ENCODE measurements at places on chromosomes 2 and 18.

- DNase-seq = peak; percentile 95
These were observed 1523.7 kb upstream of the ACVR2A start for GRCh38 chr2:146321175-146321574.

DNA sequence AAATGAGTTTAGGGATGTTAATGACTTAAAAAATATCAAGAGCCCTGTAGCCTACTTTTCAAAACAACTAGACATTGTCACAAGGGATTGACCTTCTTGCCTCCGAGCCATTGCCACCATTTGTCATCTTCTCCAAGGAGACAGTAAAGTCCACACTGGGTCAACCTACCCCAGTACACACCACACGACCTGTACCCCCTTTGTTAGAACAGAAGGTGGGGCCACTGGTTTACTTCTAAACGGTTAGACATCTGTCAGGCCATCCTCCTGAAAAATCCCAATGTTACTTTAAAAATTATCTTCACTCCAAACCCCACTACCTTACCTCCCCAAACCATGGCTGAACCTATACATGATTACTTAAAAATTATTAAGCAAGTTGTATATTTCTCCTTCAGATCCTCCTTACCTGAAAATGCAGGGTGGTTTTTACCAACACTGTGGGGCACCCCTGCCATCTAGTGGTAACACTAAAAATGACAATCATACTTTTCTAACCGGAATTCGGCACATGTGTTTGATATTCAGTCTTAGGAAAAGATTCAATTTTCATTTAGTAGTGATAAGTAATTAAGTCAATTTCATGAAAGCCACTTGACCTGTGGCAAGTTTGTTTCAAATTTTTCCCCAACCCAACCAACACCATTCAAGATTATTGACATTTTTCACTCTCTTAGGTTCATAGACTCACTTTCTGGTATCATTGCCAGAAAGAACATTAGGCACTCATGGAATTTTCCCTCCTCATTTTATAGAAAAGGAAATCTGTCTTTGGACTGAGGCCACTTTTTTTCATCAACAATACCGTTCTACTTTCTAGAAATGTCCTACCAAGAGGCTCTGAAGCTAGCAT is 265.3 kb upstream of the PKDCC start:
- DNase-seq = peak; percentile 51

DNA sequence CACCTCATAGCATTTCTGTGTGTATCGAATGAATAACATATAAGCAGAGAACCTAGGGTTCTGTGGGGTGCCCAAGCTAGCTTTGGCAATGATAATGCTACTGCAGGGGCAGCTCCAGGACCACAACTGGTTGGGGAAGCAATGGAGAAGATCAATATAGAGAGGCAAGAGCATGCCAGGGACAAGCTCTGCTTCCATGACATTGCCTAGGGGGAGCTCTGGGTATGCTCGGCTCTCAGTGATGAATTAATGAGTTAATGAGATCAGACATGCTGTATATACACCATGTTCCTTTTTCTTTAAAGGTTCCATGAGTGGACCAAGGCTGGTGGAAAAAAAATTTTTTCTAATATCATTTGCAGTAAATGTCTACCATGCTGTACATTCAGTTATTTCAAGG is 618.4 kb downstream of the BCL11A start:
- DNase-seq = no peak

GRCh38 chr18:36314098-36314497 is 16.6 kb downstream of the FHOD3 start:
- DNase-seq = no peak

- no peak for DNase-seq
These were observed 259.0 kb downstream of the NBAS start for GRCh38 chr2:15302154-15302553.

- DNase-seq = no peak
These were observed 78.5 kb downstream of the CLIP4 start for GRCh38 chr2:29193681-29194080.

DNA sequence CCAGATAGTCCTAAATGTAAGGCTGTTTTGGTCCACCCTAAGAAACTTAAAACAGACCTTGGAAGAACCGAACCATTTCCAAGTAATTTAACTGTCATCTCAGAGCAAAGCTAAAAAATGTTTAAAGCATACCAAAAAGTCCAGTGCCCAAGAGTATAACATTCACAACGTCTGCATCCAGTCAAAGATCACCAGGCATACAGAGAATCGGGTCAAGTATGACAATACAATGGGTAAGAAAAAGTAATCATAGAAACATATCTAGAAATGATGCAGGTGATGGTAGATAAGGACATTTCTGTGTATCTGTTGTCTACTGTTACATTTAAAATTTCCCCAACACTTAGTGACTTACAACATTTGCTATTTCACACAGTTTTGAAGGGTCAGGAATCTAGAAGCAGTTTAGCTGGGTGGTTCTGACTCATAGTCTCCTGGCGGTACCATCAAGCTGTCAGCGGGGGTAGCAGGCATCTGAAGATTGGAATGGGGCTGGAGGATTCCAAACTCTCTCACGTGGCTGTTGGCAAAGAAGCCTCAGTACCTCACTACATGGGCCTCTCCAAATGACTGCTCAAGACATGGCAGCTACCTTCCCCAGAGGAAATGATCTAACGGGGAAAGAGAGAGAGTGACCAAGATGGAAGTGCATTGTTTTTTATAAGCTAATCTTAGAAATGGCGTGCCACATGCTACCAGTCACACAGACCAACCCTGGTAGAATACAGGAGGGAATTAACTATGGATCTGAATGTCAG is 36.6 kb upstream of the DYNC2LI1 start:
- DNase-seq = no peak

- no peak for DNase-seq
These were observed 225.6 kb downstream of the HDAC4 start for GRCh38 chr2:239175181-239175580.

DNA sequence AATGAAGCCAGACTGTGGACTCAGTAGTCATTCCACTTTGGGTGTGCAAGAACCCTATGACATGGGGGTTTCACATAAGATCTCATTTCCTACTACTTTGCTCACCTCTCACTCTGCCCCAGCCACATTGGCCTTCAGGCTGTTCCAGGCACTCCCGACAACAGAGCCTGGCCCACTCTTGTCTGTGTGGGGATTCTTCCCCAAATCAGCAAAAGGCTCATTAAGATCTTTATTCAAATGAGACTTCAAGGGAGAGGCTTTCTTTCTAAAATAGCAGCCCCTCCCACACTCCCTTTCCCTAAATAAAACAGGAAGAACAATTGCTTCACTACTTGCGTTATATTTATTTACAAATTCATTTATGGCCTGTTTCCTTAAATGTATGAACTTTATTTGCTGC is 3.5 kb upstream of the CDC42EP3 start:
- no peak for DNase-seq

- no peak for DNase-seq
These were observed 204.6 kb downstream of the TNS1 start for GRCh38 chr2:217798191-217798590.

DNA sequence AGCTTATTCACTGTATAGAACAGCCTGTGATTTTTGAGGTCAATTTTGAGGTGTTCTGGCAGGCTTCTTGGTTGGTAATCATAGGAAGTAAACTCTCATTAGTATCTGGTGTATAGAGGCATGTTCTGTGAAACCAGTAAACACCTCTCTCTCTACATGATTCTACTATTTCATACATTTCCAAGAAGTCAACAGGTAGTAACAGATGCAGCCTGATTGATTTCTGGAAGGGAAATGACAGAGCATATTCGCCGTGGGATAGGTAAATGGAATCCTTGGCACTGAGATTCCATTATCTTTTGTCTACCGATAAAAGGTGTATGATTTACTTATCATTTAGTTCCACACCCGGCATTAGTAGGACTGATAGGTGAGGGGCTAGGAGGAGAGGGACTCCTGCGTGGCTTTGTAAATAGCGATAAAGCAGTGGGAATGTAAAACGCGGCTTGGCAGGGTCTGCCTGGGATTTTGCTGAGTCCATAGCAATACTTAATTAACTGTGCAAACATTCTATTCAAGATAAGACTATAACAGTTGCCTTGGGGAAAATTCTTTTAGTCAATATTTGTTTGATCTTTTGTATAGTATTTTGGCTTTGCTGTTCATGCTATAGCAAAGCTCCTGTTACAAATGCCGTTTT is 32.3 kb downstream of the LYPD6B start:
- DNase-seq = peak; percentile 81

DNA sequence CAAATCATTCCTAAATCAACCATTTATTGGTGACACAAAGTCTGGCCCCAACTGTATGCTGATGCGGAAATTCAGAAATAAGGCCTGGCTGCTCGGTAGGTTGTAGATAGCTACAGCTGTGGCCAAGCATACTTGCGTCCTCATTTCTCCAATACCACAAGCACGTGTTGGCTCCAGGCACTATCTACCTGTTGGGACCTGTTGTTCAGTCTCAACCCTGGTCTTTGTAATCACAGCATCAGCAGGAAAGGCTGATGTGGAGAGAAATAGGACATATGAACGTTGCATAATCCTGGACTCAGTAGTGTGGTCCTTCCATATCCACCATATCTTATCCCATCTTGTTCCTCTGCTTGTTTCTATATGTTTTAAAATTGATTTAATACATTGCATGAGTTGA is 212.6 kb downstream of the PMAIP1 start:
- DNase-seq = no peak

DNA sequence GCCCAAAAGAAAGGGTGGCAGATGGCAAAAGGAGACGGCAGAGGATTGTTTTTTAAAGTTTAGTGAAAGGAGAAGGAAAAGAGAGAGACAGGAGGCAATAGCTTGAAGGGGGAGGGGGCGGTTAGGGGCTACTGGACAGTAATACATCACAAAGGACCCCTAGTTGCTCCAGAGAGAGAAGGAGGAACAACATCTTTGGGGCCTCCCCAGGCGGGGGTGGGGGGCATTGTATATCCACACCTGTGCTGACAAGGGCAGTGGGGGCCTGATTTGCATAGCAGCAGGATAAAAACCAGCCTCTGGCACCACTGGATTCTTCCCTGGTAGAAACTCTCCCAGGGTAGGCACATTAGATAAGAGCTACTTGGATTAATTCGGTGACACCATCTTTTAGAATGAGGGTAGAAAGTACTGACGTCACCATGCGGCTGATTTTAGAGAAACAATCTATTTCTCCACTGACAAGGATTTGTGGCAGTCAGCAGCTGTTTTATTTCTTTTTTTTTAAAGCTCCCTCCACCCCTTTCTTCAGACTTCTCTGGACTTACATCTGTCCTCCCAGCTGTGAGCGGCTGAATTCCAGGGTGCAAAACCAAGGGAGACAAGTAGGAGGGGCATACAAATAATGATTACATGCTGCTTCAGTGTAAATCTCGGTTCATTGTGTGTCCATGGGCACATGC is 199.8 kb upstream of the NRP2 start:
- peak; percentile 47 for DNase-seq

- no peak for DNase-seq
These were observed 165.5 kb upstream of the HAAO start for GRCh38 chr2:42957861-42958301.

DNA sequence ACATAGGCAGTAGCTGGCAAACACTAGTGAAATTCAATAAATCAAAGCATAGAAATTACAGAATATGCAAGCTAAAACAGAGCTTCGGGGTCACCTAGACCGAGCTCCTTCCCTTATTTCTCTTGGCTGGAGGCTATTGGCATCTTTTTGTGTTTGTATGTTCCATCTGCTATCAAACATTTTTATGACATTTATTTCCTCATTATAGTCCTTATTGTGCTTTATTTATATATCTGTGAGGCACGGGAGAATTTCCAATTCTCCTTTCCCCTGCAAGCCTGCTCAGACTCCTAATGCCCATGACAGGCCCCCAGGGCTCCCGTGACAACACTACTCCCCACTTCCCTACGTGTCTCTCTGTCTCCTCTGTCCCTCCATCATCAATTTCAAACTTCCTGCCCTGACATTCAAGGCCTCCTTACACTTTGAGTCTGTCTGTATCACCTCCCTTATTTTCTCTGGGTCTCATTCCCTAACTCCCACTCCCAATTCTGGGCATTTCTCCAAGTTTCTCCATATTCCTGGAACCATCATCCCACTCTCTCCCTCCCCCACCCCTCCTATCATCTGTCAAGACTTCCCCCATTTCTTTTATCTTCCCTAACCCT is 316.9 kb downstream of the OSR1 start:
- DNase-seq = peak; percentile 91

DNA sequence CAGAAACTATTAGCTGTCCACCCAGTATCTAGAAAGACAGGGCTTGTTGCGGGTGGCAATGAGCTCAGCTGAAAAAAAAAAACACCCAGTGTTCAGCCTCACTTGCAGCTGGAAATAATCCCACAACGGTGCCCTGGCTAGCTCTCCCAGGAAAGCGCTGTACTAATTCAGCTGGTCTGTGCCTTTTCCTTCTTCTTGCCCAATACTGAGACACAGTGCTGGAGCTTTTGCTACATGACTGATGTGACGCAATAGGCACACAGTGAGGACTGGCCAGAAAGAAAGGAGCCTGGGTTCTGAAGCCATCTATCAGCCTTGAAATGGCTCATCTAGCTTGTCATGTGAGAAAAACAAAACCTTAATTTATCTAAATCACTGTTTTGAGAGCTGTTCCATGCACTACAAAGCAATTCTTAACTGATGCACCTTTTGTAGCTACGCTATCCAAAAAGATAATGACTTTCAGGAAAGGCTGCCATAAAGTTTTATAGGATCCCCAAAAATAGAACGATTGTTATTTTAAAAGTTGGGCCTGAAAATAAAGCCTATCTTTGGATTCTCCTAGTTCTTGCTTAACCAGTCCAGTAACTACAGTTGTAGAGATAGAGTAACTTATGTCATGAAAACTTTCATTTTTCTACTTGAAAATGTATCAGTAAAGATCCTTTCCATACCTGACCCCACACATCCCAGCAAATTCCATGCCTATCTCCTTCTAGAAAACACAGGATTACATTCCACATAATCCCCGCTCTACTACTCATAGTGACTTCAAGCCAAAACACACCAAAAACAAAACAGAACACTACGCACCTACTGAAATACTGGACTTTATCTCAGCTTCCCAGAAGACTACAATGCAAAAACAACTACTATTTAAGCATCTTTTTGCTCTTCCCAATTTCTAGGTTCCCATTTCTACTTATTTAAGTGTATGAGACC is 15.9 kb downstream of the KIDINS220 start:
- DNase-seq = peak; percentile 39

- DNase-seq = no peak
These were observed 89.8 kb downstream of the PKP4 start for GRCh38 chr2:158546412-158547144.

- no peak for DNase-seq
These were observed 61.8 kb upstream of the DCC start for GRCh38 chr18:52278191-52278590.

DNA sequence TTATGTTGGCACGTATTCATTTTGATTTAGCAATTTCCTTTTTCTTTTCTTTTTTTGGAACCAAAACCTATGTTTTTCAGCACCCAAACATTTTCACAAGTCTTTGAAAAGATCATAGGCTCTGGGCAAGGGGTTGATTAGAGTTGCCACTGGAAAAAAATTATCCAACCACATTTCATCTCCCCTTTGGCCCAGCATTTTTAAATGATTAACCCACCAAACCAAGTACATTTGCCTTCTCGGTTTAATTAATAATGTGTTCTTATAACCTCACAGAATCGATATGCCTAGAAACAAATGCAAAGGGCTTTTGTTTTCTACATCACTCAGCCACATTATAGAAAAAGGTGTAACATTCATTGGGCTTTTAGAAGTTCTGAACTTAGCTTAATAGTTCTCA is 66.1 kb downstream of the CHST9 start:
- no peak for DNase-seq

GRCh38 chr18:59279722-59280121 is 6.5 kb upstream of the RAX start:
- DNase-seq = no peak

- no peak for DNase-seq
These were observed 160.7 kb downstream of the FSHR start for GRCh38 chr2:48993576-48993975.

- no peak for DNase-seq
These were observed 68.2 kb upstream of the CXCR4 start for GRCh38 chr2:136185981-136186776.
